ENCODE measurements at places on chromosomes 16 and 17. TPM values are rescaled to one million over a fixed set of nuclear protein-coding genes. Genes with fewer than 3 reads are reported as not detected.

- no peak for DNase-seq
- no peak overlapping the region for H3K27ac ChIP-seq
- no peak overlapping the region for H3K4me3 ChIP-seq
- H3K27me3 ChIP-seq = no peaks in the 10 kb centered on the region
- H3K36me3 ChIP-seq = no peaks in the 10 kb centered on the region
Observed at GRCh38 chr16:10250137-10250828, 68.1 kb upstream of the GRIN2A start.

Gene CD300C
- total RNA-seq = not detected

Gene VTN
- not detected for total RNA-seq

GRCh38 chr17:31476525-31477416 is 85.3 kb downstream of the RAB11FIP4 start:
- H3K4me3 ChIP-seq = no peak overlapping the region
- H3K4me1 ChIP-seq = no peaks in the 10 kb centered on the region

Measured in GM23338 (cell line).